Breast epithelium (tissue), 4 donors: ENCODE measurements at places on chromosomes 6 and 20.

DNA sequence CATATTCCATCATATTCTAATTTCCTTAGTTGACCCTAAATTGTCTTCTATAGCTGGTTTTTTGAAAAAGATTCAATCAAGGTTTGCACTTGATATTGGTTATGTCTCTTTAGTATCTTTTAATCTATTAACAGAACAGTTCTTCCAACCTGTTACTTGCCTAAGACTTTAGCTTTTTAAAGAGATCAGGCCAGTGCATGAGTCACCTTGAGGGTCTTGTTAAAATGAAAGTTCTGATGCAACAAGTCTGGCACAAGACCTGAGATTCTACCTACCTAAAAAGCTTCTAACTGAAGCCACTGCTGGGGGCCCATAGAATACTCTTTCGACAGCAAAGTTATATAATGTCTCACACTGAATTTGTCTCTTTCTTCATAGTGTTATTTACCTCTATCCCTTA lies 3.2 kb downstream of the USP45 start:
- no peak for DNase-seq

- no peak for DNase-seq
These were observed 73.1 kb upstream of the QKI start for GRCh38 chr6:163341224-163342061.

DNA sequence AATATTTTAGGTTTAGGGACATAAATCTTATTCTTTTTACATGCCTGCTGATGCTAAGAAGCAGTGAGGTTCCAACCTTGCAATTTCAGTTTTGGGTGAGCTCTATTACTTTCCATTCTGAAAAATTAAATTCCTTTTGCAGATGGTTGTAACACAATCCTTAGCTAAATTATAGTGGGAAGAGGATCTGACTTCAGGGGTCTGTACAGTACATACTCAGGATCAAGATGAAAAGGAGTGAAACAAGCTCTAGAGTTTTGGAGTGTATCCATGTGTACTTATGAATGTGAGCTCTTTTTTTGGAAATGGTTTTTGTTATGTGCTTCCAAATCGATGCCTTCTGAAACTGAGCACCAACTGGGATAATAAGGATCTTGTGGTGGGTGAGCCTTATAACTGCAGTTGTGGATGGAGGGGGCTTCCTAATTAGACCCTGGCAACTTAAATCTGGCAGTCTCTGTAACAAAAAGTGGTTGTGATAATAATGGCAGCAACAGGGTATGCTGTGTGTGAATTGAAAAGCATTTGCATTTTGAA lies 218.8 kb upstream of the MAP3K7 start:
- DNase-seq = no peak

- no peak for DNase-seq
These were observed 554.8 kb downstream of the TBC1D32 start for GRCh38 chr6:120779441-120779840.

GRCh38 chr6:11330413-11330760 lies 97.9 kb upstream of the NEDD9 start:
- DNase-seq = no peak

DNA sequence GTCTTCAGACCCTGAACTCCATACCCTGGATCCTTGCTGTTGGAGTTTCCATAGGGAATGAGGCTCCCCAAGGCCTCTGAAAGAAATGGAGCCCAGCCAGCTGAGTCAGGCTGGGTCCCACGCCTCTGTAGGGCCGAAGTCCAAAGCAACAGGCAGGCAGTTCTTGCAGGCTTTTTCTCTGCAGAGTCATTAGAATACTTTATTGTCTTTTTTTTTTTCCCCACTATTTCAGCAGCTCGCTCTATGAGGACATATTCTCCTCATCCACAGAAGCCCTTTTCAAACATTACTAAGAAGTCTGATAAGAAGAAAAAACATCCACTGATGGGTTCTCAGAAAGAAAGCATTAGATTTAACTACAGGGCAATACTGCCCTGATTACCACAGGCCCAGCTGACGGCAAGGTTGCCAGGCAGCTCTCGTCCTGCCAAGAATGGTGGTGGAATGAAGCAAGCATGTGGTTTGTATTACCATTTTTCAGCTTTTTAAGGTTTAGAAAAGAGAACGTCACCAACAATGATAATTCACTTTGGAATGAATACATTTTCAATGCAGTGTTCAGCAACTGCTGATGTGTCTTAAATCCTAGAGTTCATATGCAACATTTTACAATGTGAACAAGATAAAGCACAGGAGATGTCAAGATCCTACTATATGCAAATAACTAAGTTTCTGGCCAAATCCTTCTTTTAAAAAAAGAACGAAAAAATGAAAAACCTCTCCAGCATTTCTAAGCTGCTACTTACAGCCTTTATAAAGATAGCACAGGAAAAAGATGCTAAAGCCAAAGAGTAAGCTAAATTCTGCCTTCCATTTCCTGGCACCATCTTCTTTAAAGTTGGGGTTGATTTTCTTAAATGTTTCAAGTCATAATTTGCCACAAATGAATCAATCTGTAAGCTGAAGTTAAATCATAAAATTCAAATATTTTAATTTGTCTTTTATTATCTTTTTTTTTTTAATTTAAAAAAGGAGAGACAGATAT lies 223.6 kb upstream of the CITED2 start:
- DNase-seq = no peak

DNA sequence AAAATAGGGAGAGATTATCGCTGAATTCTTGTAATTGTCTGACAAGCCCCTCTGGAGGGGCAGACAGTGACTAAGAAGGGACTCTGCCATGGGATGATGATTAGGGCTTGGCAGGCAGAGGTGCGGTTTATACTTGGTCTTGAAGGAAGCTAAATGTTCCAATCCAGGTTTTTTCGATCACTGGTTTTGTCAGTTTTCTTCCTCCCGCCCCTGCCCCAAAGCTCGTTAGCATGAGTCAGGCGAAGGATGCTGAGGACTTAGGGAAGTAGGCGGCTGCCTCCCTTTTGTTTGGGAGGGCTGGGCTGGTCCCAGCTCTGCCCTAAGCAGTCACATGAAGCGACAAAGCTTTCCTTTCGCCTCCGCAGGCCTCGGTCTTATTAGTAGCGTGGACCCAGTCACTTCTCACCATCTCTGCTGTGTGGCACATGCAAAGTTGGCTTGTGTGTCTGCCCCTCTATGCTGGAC lies 314.2 kb downstream of the CDC5L start:
- no peak for DNase-seq
